ENCODE measurements at places on chromosomes 5 and 9.

GRCh38 chr9:94805585-94805984, 79.1 kb downstream of the AOPEP start:
- DNase-seq, result no peak

DNA sequence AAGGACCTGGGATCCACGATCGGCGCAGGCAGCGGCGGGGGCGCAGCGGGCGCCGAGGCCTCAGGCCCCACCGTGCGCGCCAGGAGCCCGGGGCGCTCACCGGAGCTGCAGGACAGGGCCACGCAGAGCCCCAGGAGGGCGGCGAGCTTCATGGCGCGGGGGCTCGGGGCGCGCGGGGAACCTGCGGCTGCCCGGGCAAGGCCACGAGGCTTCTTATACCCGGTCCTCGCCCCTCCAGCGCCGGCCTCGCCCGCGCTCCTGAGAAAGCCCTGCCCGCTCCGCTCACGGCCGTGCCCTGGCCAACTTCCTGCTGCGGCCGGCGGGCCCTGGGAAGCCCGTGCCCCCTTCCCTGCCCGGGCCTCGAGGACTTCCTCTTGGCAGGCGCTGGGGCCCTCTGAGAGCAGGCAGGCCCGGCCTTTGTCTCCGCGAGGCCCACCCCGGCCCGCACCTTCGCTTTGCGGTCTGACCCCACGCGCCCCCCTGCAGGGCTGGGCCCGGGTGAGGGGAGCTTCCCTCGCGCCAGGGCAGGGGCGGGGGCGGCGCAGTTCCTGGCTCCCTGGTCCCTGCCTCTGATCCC, at the start of gene SCGB3A1:
TSS of gene SCGB3A1 (minus strand) at position 189 of the 577 bp plus-strand sequence. CDS start at position 152, 37 bp downstream.
- DNase-seq, result no peak

DNA sequence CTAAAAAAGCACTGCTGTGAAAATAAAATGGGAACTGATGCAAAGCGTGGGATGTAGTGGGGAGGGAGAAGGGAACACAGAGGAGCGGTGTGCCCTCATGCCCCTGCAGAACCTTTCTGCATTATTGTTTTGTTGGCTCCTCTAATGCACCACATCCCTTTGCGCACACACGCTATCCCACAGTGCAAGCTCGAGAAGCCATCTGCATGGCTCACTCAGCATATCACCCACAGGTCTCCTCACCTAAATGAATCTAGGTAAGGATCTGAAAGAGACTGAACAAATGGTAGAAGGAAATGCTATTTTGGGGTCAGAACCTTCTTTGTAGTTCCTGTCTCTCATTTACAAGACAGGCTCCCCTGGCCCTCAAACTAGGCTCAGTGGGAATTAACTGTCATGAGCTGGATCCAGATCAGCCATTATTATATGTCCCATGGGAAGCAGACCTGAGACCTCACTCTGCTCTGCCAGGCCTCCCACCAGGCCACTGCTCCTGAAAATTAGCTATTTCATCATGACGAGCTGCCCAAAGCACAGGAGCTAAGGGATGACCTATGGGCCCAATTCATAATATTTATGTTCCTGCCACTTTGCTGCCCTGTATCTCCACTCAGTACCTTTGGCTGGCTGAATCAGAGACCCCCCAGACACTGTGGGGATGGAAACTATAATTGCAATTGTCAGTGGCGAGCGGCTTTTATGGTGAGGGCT, 169.4 kb downstream of the SPOCK1 start:
- DNase-seq, result no peak

DNA sequence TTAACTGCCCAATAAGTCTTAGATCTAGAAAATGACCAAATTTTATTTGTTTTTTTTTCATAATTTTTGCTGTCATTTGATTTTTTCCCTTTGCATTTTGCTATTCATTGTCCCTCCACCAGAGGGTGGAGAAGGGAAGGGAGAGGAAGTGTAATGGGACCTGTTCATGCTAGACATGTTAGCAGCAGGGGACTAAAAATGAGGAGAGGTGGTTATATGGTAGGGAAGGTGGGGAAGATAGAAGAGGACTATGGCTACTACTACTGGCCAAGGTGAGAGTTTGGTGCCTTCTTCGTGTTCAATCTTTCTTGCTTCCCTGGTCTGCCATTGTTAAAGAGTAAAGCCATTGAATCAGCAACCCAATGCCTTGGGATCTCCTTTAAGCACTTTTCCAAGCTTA, 6.4 kb downstream of the GRIA1 start:
- no peak for DNase-seq

GRCh38 chr9:71254592-71255277, 133.3 kb upstream of the TRPM3 start:
- no peak for DNase-seq

DNA sequence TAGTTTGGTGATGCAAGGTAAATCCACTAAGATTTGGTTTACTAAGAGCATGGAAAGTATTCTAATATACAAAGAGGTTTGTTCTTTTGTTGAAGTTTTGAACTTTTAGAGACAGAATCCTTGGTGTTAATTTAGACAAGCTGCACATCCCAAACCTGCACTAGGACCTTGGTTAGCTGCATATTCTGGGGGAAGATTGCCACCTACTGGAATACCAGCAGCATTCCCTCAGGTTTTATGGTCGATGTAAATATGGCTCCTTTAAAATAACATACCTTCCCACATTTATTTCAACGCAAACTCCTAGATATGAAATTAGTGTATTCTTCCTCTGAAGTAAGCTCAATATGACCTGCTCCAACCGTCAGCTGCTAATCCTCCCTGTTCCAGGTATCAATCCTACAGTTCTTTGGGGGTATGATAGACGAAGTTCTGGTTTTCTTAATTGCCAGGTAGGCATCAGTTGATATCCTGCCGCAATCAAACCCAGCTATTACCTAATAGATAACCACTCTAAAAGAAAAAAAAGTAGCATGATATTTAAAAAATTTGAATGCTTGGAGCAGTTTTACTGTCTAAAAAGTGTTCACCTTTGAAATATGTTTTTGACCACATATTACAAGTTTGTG, 624.1 kb downstream of the ISL1 start:
- DNase-seq, result no peak

DNA sequence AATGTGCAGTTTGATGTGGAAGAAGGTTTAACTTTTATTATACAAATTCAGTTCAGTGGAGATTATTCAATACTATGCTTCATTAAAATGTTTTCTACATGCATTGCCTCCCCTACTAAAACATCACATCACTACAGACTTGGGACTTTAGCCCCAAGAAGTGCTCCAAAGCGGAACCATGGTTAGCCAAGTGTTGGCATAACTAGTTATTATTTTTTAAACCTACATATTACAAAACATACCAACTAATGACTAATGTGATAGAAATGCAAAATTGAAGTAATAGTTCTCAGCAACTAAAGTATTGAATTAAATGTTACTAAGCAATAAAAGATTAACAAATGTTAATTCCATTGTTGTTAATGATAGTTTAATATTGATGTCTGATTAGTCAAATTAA, 74.5 kb downstream of the XRCC4 start:
- DNase-seq, result no peak
